ENCODE measurements at places on chromosomes 7 and 10.

DNA sequence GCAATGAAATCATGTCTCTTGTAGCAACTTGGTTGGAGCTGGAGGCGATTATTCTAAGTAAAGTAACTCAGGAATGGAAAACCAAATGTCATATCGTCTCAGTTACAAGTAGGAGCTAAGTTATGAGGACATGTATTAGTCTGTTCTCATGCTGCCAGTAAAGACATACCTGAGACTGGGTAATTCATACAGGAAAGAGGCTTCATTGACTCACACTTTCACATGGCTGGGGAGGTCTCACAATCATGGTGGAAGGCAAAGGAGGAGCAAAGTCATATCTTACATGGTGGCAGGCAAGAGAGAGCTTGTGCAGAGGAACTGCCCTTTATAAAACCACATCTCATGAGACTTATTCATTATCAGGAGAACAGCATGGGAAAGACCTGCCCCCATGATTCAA is 370.1 kb upstream of the PRKCQ start:
- no peak overlapping the region for H3K4me3 ChIP-seq
- no peaks in the 10 kb centered on the region for H3K4me1 ChIP-seq
- no peak overlapping the region for H3K27ac ChIP-seq
- no peak for DNase-seq
- H3K27me3 ChIP-seq: peaks cover 67% of the 10 kb centered on the region
- no peaks in the 10 kb centered on the region for H3K36me3 ChIP-seq

DNA sequence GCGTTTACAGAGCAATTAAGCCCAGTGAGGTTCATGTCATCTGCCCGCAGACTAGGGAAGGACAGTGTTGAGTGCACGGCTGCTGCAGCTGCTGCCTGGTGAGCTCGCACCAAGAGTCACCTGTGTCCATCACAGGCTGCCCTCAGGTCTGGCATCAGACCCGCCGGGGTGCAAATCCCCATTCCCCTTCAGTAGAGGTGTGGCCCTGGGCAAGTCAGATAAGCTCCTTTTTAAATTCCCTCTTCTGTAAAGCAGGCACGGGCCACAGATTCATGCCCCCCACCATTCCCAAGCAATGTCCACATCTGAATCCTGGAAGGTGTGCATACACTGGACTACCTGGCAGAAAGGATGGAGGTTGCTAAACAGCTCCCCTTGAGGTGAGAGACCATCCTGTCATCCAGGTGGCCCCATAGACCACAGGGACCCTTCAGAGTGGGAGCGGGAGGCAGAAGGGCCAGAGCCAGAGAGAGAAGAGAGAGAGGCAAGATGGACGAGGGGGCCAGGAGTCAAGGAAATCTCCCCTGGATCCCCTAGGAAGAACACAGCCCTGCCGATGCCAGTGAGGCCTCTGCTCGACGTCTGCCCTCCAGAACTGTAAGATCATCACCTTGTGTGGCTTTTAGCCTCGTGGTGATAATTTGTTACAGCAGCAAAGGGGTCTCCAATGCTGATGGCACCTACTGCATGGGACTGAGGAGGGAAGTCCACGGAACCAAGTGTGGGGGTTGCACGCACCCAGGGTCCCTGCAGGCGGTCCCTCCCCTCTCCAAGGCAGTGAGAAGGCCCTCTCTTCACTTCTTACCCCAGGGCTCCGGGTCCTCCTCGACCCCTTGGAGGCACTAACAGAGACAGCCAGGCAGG is 168.8 kb downstream of the TCERG1L start:
- no peaks in the 10 kb centered on the region for H3K4me1 ChIP-seq
- no peaks in the 10 kb centered on the region for H3K27me3 ChIP-seq
- no peaks in the 10 kb centered on the region for H3K36me3 ChIP-seq
- no peak for DNase-seq

- H3K27me3 ChIP-seq: no peaks in the 10 kb centered on the region
- no peaks in the 10 kb centered on the region for H3K4me1 ChIP-seq
Measured at GRCh38 chr10:92517034-92517655, 56.7 kb downstream of the IDE start.

DNA sequence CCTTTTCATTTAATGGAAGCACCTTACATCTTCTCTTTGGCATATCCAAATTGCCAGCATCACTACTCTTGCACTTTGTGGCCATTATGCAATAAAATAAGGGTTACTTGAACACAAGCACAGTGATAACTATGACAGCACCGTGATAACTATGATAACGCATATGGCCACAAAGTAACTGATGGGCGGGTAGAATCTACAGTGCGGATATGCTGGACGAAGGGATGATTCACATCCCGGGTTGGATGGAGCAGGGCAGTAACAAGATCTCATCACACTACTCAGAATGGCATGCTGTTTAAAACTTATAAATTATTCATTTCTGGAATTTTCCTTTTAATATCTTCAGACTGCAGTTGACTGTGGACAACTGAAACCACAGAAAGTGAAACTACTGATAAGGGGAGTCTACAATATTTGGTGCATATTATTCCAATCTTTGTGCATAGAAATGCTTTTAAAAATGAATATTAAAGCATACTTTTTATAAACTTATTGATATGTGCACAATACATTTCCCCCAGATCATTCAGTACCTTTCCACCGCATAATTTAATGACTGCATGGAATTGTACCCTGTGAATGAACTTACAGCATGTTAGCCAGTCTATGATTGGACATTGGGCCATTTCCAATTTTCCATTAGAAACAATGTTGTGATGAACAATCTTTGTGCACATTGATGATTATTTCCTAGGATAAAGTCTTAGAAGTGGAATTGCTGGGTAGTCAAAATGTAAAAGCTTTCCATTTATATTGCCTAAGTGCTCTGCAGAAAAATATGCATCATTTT is 136.4 kb downstream of the WNT2 start:
- no peaks in the 10 kb centered on the region for H3K4me1 ChIP-seq
- H3K27me3 ChIP-seq: no peaks in the 10 kb centered on the region
- H3K4me3 ChIP-seq: no peak overlapping the region
- no peak overlapping the region for H3K27ac ChIP-seq
- DNase-seq: no peak

GRCh38 chr10:113854761-113855588 is 514 bp downstream of the NHLRC2 start:
- no peaks in the 10 kb centered on the region for H3K27me3 ChIP-seq
- H3K4me1 ChIP-seq: no peaks in the 10 kb centered on the region
- DNase-seq: peak; percentile 46
- H3K36me3 ChIP-seq: peaks cover 24% of the 10 kb centered on the region
- H3K27ac ChIP-seq: peak overlapping the region; percentile 87

DNA sequence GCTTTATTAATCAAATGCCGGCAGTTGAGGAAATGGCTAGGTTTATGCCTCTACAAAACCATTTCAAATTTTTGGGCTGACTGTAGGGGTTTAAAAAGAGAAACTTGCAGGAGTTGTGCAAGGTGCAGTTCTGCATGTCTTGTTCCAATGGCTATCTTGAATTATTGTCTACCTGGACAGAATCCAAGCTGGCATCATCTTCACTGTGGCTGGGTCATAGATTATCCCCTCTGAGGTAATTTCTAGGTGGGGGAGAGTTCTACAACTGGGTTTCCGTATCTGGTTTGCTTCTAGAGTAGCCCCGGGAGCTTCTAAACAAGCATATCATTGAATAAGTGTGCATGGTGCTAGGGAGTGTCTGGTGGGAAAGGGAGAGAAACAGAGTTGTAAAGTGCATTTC is 16.9 kb downstream of the BET1 start:
- H3K4me3 ChIP-seq: no peak overlapping the region
- DNase-seq: no peak
- no peaks in the 10 kb centered on the region for H3K27me3 ChIP-seq
- H3K27ac ChIP-seq: no peak overlapping the region

DNA sequence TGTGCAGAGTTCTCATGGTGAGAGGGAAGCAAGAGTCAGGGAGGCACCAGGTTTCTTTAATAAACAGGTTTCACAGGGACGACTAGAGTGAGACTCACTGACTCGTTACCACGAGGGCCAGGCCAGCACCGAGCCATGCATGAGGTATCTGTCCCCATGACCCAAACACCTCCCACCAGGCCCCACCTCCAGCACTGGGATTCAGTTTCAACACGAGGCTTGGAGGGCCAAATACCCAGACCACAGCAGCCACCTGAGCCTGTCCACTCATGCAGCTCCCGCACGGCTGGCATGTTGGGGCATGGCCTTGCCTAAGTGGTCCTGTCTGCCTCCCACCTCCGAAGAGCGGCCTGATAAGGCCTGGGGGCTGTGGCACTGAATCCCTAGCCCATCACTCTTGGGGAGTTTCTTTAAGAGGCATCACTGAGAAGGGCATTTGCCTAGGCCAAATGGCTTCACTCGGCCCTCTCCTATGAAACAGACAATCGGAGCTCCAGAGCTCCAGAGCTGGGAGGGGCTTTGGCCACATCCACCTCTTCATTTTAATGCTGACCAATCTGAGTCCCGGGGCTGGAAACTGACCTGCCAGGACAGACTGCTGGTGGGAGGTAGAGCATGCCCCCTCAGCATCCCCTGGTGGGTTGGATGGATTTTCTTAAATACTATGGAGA is 157.8 kb downstream of the DNAJB6 start:
- H3K27ac ChIP-seq: no peak overlapping the region
- peaks cover 20% of the 10 kb centered on the region for H3K27me3 ChIP-seq
- H3K4me3 ChIP-seq: no peak overlapping the region
- no peaks in the 10 kb centered on the region for H3K36me3 ChIP-seq
- peaks cover 8% of the 10 kb centered on the region for H3K4me1 ChIP-seq
- no peak for DNase-seq

- H3K27ac ChIP-seq: no peak overlapping the region
- no peak for DNase-seq
- H3K4me3 ChIP-seq: no peak overlapping the region
- peaks cover 11% of the 10 kb centered on the region for H3K36me3 ChIP-seq
- H3K27me3 ChIP-seq: no peaks in the 10 kb centered on the region
- H3K4me1 ChIP-seq: no peaks in the 10 kb centered on the region
Measured at GRCh38 chr7:2143981-2144595, 88.7 kb downstream of the MAD1L1 start.

GRCh38 chr10:5944389-5945189 is 32.8 kb downstream of the IL15RA start:
- H3K4me3 ChIP-seq: no peak overlapping the region
- peak overlapping the region; percentile 73 for H3K27ac ChIP-seq
- DNase-seq: peak; percentile 69
- H3K36me3 ChIP-seq: peaks cover 19% of the 10 kb centered on the region

DNA sequence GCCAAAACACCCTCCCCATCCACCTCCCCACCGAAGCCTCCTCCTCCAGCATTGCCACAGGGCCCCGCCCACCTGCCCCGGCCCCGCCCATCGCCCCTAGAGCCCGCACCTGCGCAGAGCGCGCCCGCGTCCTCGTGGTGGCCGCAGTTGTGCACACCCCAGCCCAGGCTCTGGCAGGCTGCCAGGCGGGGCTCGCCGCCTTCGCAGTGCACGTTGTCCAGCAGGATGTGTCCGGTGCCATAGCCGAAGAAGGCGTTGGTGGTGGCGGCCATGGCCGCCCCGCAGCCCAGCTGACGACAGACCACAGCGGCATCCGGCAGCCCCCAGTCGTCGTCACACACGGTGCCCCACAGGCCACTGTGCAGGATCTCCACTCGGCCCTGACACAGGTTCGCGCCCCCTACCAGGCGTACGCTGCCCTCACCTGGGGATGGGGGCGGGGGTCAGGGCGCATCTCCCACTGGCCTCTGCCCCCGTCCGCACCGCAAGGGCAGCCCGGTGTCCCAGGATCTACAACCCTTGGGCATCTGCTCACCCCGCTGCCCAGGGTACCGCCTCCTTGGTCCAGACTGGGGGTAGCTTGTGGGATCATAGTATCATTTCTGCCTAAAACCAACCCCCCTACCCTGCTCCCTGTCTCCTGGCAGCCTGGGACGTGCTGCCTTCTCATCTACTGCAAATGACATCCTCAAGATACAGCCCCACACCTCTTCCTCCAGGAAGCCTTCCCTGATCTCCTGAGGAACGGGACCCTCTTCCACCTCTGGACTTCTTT is 11.9 kb downstream of the SSC4D start:
- H3K4me3 ChIP-seq: peak overlapping the region; percentile 76
- H3K27ac ChIP-seq: peak overlapping the region; percentile 87
- H3K4me1 ChIP-seq: peaks cover 8% of the 10 kb centered on the region
- H3K27me3 ChIP-seq: no peaks in the 10 kb centered on the region
- DNase-seq: peak; percentile 88

- peaks cover 22% of the 10 kb centered on the region for H3K27me3 ChIP-seq
- no peak overlapping the region for H3K27ac ChIP-seq
- peaks cover 6% of the 10 kb centered on the region for H3K4me1 ChIP-seq
- no peak overlapping the region for H3K4me3 ChIP-seq
- no peak for DNase-seq
- no peaks in the 10 kb centered on the region for H3K36me3 ChIP-seq
Measured at GRCh38 chr10:132383101-132383500, 13.9 kb upstream of the PWWP2B start.

DNA sequence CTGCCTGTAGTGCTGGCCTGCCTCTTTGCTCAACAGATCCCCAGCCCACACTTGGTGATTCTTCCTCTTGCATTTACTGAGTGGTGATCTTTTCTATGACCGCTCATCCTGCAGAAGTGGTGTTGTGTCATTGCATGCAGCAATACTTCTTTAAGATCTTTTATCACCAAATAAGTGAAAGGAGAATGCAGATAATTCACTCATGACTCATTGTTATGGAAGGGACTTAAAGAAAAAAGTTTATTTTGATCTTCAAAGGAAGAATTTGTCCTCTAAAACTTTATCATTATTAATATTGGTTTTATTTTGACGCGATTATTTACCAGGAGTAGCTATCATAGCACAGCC is 489.1 kb upstream of the CELF2 start:
- no peaks in the 10 kb centered on the region for H3K36me3 ChIP-seq
- no peaks in the 10 kb centered on the region for H3K27me3 ChIP-seq
- H3K4me1 ChIP-seq: no peaks in the 10 kb centered on the region
- no peak overlapping the region for H3K27ac ChIP-seq

GRCh38 chr10:98608411-98608810 is 161.7 kb upstream of the HPS1 start:
- no peak overlapping the region for H3K4me3 ChIP-seq
- DNase-seq: no peak
- no peaks in the 10 kb centered on the region for H3K4me1 ChIP-seq
- H3K27me3 ChIP-seq: peaks cover 59% of the 10 kb centered on the region
- no peaks in the 10 kb centered on the region for H3K36me3 ChIP-seq

GRCh38 chr7:38798552-38799267 is 110.3 kb downstream of the VPS41 start:
- no peak for DNase-seq
- no peak overlapping the region for H3K27ac ChIP-seq
- H3K4me3 ChIP-seq: no peak overlapping the region
- H3K27me3 ChIP-seq: no peaks in the 10 kb centered on the region
- peaks cover 43% of the 10 kb centered on the region for H3K4me1 ChIP-seq

- H3K4me3 ChIP-seq: peak overlapping the region; percentile 39
- DNase-seq: peak; percentile 56
- H3K27ac ChIP-seq: peak overlapping the region; percentile 99
- no peaks in the 10 kb centered on the region for H3K27me3 ChIP-seq
Measured at GRCh38 chr7:94183289-94183749, 179.2 kb upstream of the BET1 start.

- H3K4me3 ChIP-seq: no peak overlapping the region
- no peak overlapping the region for H3K27ac ChIP-seq
- H3K4me1 ChIP-seq: no peaks in the 10 kb centered on the region
- no peaks in the 10 kb centered on the region for H3K27me3 ChIP-seq
Measured at GRCh38 chr10:69045441-69046300, 42.2 kb upstream of the SRGN start.

- H3K4me3 ChIP-seq: no peak overlapping the region
- DNase-seq: no peak
- H3K27me3 ChIP-seq: no peaks in the 10 kb centered on the region
- no peaks in the 10 kb centered on the region for H3K4me1 ChIP-seq
Measured at GRCh38 chr7:15057272-15057671, 154.7 kb upstream of the DGKB start.

GRCh38 chr7:11625669-11626068 is 206.3 kb downstream of the THSD7A start:
- no peak overlapping the region for H3K4me3 ChIP-seq
- H3K4me1 ChIP-seq: peaks cover 9% of the 10 kb centered on the region
- H3K27ac ChIP-seq: peak overlapping the region; percentile 11
- no peaks in the 10 kb centered on the region for H3K36me3 ChIP-seq

Data from Calu3 (cell line).